ENCODE measurements at places on chromosomes 1 and 21.
A peak's percentile ranks its signal among the peaks of the same experiment; 100 is the strongest.

DNA sequence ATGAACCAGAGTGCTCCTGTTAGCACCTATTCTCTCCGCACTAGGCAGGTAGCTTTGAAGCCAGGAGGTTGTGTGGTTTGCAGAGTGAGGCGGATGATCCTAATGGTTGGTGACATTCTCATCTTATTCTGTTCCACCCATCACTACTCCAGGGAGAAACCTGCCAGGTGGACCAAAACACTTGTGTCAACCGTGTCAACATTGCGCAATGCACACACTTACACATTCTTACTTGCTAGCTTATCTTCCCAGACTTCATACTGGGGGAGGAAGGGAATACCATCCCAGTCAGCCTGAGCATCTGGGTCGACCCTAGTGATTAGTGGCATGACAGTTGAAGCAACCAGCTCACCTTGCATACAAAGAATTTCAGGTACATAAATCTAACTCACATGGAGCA lies 236.9 kb downstream of the RPS6KC1 start:
- DNase-seq: no peak

GRCh38 chr1:90340606-90341005 lies 345.7 kb downstream of the ZNF326 start:
- no peak for DNase-seq

DNA sequence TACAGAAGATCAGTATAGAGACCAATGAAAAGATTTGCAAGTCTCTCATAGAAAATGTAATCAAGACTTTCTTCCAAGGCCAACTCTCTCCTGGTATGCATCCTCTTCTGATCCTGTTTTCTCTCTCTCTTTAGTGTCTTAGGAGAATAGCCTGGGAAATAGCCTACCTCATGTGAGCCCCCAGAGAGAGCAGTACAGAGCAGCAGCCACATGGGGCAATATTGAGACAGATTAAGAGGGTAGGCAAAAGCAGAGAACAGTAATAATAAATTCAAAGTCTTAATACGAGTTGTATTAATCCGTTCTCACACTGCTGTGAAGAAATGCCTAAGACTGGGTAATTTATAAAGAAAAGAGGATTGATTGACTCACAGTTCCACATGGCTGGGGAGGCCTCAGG lies 61.4 kb downstream of the RNASEL start:
- no peak for DNase-seq

GRCh38 chr21:15722591-15723324 lies 7.0 kb upstream of the USP25 start:
- no peak for DNase-seq

DNA sequence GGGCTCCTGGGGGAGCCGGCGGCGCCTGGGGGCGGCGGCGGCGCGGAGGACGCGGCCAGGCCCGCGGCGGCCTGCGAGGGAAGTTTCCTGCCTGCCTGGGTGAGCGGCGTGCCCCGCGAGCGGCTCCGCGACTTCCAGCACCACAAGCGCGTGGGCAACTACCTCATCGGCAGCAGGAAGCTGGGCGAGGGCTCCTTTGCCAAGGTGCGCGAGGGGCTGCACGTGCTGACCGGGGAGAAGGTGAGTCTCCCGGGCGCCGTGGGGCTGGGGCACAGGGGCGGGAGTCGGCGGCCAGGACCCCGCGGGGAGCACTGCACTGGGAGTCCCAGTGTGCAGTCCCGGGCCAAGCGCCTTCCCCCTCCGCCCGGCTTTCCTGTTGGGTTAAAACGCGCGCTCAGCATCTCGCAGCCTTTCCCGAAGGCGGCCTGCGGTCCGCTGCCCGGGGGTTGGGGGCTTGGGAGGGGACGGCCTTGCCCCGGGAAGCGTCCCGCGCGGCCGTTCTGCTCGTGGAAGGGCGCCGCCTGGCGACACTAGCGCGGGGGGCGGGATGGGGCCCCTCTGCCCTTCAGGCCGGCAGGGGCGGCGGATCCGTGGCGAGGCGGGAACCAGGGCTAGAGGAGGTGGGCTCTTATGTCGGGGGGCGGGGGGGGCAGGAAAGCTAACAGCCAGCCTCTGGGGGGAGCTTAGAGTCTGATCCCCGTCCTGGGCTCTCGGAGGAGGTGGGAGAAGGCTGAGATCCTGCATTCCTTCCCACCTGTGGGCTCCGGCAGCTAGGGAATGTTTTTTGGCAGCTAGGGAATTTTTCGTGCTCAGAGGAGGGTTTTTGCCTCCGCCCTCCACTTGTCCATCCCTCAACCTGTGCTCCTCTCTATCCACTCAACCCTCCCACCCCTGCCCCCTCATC lies 1.1 kb downstream of the HUNK start:
- DNase-seq: no peak

GRCh38 chr1:8061210-8061609 lies 35.1 kb upstream of the ERRFI1 start:
- peak; percentile 94 for DNase-seq

DNA sequence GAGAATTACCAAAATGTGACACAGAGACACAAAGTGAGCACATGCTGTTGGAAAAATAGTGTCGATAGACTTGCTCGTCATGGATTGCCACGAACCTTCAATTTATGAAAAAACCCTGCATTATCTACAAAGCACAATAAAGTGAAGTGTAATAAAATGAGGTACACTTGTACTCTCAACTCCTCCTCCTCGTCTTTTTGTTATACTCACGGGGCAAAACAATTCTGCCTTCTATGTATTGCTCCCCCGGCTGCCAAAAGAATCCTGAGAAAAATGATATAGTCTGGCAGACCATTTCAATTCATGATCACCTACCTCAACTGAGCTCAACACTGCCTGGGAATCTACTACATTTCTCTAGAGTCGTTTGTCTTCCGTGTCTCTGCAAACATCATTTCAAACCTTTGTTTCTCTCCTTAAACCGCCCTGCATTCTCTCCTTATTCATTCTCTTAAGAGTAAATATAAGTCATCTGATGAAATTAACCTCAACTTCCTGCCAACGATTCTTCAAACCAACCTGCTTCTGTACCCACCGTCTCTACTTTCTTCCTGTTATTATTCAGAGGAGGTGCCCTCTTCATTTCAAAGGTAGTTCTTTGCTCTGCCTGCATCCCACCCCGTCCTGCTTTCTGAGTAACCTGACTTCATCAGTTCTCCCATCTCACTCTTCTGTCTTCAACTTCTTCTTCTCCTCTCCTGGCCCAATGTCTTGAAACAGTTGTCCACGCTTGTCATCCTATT lies 12.9 kb upstream of the IL19 start:
- DNase-seq: no peak

DNA sequence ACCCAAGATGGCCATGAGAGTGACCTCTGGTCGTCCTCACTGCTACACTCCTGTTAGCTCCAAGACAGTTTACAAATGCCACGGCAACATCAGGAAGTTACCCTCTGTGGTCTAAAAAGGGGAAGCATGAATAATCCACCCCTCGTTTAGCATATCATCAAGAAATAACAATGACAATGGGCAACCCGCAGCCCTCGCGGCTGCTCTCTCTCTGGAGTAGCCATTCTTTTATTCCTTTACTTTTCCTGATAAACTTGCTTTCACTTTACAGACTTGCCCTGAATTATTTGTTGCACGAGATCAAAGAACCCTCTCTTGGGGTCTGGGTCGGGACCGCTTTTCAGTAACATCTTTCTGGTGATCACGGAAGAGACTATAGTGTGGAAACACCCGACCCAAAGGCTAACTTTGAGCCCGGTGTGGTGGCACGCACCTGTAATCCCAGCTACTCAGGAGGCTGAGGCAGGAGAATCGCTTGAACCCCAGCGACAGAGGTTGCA lies 19.8 kb upstream of the COX20 start:
- DNase-seq: no peak

GRCh38 chr1:218699421-218699820 lies 354.3 kb downstream of the TGFB2 start:
- DNase-seq: no peak

- no peak for DNase-seq
Observed at GRCh38 chr1:47382399-47382983, 33.6 kb upstream of the FOXE3 start.

DNA sequence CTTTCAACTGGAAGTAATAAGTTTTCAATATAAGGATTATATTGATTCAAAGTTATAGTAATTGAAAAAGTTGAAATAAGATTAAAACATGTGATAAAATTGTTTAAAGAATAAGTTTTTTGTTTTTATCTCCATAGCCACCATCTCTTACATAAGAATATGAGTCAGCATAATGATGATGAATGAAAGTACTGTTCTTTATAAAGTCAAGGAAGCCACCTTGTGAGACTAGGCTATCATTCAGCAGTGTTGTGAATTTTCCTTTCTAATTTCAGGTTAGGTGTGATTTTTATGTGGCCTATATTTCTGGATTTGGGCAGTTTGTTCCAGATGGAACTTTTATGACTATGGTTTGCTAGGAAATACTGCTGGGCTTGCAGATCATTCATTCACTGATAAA lies 22.4 kb upstream of the ASB17 start:
- DNase-seq: no peak

DNA sequence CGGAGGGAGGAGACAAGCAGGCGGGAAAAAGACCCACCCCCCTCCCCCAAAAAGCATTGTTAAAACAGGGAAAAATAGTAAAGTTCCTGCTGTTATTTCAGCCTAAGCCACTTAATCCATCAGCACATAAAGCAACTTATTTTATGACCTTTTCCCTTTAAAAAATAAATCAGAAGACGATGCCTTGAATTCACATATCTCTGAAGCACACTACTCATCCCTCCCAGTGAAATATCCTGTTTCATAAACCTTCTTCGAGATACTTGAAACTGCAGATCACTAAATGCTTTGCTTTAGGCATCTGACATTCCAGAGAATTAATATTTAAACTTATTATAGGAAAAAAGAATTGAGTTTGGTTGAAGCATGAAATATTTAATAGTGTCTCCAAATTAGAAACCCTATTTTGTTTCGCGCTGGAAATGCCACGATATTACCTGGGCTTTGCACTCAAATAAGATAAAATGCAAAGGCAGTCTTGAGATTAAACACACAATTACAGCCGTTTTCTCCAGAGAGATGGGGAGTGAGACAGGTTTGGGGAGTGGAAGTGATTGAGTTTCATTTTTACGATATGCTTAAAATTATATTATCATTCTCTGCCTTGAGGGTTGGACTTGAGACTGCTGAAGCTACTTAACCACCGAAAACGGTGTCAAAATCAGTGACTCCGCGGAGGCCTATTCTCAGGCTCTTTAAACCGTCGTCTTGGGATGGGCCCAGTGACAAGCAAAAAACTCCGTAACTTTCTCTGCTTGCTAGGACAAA lies 9.3 kb downstream of the GLIS1 start:
- DNase-seq: peak; percentile 18

- DNase-seq: no peak
Observed at GRCh38 chr1:9477535-9477934, 61.7 kb upstream of the SLC25A33 start.

GRCh38 chr1:241419986-241420385 lies 63.0 kb upstream of the RGS7 start:
- DNase-seq: no peak

- no peak for DNase-seq
Observed at GRCh38 chr1:45452503-45452902, 38.5 kb downstream of the TESK2 start.

DNA sequence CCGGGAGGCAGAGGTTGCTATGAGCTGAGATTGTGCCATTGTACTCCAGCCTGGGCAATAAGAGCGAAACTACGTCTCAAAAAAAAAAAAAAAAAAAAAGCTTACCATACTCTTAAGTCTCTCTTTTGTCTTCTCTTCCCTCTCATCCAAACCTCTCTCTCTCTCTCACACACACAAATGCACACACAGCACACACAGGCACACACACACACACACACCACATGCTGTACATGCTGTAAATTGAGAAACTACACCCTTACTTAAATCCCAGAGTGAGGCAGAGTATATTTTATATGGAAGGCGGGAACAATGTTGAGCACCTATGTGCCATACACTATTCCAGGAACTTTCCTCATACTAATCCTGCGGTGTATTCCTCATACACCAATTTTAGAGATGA lies 6.5 kb downstream of the MCOLN3 start:
- no peak for DNase-seq

DNA sequence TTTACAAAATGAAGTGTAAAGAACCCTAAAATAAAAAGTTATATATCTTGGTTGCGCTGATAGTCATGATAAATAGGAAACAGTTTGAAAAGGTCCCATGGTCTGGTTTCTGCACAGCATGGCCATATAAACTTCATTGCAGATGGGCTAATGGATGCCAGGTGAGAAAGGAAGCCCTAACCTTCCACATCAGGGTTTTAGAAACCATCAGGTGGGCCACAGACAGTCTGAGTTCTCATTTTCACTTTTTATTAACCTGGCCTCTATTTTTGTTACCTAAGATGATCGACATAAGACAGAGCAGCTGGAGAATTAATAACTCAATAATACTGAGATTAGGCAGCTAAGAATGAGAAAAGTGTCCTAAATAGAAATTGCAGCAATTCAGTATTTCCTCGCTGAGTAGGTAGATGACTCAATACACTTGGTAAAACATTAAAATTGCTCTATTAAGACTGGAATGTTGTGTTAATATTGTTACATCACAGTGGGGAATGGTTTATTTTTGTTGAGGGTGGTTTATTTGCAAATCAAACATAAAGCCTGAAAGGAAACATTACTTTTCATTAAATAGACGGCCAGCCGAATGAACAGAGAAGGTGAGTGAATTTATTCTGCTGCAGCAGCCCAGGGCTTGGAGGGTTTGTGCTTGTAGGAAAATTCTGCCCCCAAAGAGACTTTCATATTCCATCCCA lies 21.1 kb downstream of the C1orf21 start:
- DNase-seq: peak; percentile 13

GRCh38 chr1:41566274-41566885 lies 81.9 kb upstream of the EDN2 start:
- no peak for DNase-seq

DNA sequence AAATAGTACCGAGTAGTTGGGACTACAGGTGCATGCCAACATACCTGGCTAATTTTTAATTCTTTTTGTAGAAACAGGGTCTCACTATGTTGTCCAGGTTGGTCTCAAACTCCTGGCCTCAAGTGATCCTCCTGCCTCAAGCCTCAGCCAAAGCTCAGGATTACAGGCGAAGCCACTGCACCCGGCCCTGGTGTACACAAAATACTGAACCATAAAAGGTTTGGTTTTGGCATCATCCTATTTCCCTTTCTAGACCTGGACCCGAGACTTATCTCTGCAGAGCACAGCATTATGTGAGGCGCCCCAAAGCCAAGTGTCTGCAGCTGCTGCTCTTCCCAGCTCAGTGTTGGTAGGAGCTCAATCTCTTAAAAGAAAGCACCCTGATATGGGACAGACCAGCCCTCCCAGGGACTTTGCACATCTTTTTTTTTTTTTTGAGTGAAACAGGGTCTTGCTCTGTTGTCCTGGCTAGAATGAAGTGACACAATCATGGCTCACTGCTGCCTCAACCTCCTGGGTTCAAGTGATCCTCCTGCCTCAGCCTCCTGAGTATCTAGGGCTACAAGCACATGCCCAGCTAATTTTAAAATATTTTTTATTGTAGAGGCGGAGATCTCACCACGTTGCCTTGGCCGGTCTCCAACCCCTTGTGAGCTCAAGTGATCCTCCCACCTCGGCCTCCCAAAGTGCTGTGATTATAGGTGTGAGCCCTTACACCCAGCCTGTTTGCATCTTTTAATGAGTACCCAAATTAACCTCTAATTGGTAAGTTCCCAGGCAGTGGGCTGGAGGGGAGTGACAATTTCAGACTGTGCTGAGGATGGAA lies 20.4 kb downstream of the TEX35 start:
- no peak for DNase-seq

GRCh38 chr1:12601700-12602658 lies 16.0 kb downstream of the DHRS3 start:
- peak; percentile 96 for DNase-seq

- peak; percentile 70 for DNase-seq
Observed at GRCh38 chr1:219422811-219423598, 189.9 kb downstream of the ZC3H11B start.

Measured in astrocyte of the spinal cord (primary cell).